ENCODE measurements at places on chromosomes 16 and 17. TPM values are rescaled to one million over a fixed set of nuclear protein-coding genes. Genes with fewer than 3 reads are reported as not detected.

GRCh38 chr17:32626379-32626791 is 139.6 kb downstream of the CDK5R1 start:
- no peaks in the 10 kb centered on the region for H3K27me3 ChIP-seq
- peaks cover 24% of the 10 kb centered on the region for H3K4me1 ChIP-seq
- no peak overlapping the region for H3K27ac ChIP-seq
- no peak overlapping the region for H3K4me3 ChIP-seq
- no peak for DNase-seq
- no peaks in the 10 kb centered on the region for H3K36me3 ChIP-seq

DNA sequence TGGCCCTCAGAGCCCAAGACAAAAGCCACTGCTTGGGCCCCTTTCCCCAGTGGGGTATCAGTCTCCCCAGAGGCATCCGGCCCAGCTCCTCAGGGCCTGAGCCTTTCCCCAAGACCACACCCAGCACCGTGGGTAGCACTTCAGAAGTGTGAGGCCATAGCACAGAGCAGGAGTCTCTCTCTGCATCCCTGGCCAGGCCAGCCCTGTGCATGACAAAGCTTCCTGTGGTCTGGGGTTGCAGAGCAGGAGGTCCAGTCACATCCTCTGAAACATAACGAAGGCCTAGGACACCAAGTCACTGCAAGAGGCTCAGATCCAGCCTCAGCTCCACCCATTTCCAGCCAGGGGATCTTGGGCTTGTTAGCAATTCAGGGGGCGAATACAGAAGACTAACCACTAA is 56.8 kb upstream of the ZNF423 start:
- no peak overlapping the region for H3K27ac ChIP-seq
- no peaks in the 10 kb centered on the region for H3K4me1 ChIP-seq
- no peaks in the 10 kb centered on the region for H3K27me3 ChIP-seq
- no peak overlapping the region for H3K4me3 ChIP-seq
- DNase-seq = no peak

DNA sequence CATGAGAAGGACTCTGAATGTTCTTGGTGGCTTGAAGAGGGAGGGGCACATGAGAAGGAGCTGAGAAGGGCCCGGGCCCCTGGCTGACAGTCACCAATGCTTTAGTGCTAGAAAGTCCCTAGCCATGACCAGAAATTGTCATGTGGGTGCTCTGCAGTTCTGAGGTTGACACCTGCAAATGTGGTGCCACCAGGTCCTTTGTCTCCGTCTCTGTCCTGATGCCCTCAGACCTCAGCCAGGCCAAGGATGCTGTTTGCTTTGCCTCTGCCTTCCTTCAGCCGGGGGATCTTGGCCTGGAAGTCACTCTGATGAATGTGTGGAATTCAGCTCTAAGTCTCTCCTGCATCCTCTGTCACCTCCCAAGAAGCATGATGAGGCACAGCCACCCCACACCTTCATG is 63.6 kb downstream of the TNFRSF13B start:
- no peaks in the 10 kb centered on the region for H3K36me3 ChIP-seq
- H3K4me3 ChIP-seq = no peak overlapping the region
- H3K4me1 ChIP-seq = no peaks in the 10 kb centered on the region
- H3K27ac ChIP-seq = no peak overlapping the region

The IL21R gene
- total RNA-seq = not detected

- H3K27me3 ChIP-seq = no peaks in the 10 kb centered on the region
- H3K36me3 ChIP-seq = peaks cover 21% of the 10 kb centered on the region
- H3K27ac ChIP-seq = no peak overlapping the region
- H3K4me1 ChIP-seq = no peaks in the 10 kb centered on the region
- no peak overlapping the region for H3K4me3 ChIP-seq
- no peak for DNase-seq
Observed at GRCh38 chr17:37261286-37261685, 114.5 kb upstream of the C17orf78 start.

The CCL16 gene
- total RNA-seq = not detected

GRCh38 chr17:71330099-71330375 is 790.8 kb upstream of the SOX9 start:
- peaks cover 3% of the 10 kb centered on the region for H3K4me1 ChIP-seq
- H3K36me3 ChIP-seq = no peaks in the 10 kb centered on the region
- no peak overlapping the region for H3K27ac ChIP-seq
- H3K4me3 ChIP-seq = no peak overlapping the region
- DNase-seq = no peak

GRCh38 chr16:87626401-87626800 is 24.1 kb downstream of the JPH3 start:
- DNase-seq = no peak
- no peaks in the 10 kb centered on the region for H3K36me3 ChIP-seq
- H3K4me1 ChIP-seq = no peaks in the 10 kb centered on the region
- H3K4me3 ChIP-seq = no peak overlapping the region
- no peaks in the 10 kb centered on the region for H3K27me3 ChIP-seq

- no peaks in the 10 kb centered on the region for H3K27me3 ChIP-seq
- H3K27ac ChIP-seq = peak overlapping the region; percentile 82
- peak overlapping the region; percentile 25 for H3K4me3 ChIP-seq
- H3K4me1 ChIP-seq = peaks cover 69% of the 10 kb centered on the region
- DNase-seq = peak; percentile 89
Observed at GRCh38 chr17:40110026-40110845, 9.8 kb upstream of the NR1D1 start.

DNA sequence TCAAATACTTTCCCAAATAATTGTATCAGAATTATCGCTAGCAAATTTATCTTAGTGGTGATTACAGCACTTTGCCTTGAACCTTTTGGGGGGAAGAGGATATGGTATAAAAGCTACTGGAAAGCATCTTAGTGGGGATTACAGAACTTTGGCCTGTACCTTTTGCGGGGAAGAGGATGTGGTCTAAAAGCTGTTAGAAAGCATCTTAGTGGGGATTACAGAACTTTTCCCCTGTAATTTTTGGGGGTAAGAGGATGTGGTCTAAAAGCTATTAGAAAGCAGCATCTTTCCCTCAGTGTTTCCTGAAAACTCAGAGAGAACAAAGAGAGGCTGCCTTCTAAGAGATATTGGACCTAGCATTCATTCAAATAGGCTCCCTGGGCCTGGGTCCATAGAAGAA is 4.1 kb downstream of the SLFN12 start:
- H3K4me3 ChIP-seq = no peak overlapping the region
- H3K36me3 ChIP-seq = no peaks in the 10 kb centered on the region
- H3K27ac ChIP-seq = no peak overlapping the region
- no peak for DNase-seq
- H3K4me1 ChIP-seq = peaks cover 4% of the 10 kb centered on the region
- H3K27me3 ChIP-seq = no peaks in the 10 kb centered on the region

DNA sequence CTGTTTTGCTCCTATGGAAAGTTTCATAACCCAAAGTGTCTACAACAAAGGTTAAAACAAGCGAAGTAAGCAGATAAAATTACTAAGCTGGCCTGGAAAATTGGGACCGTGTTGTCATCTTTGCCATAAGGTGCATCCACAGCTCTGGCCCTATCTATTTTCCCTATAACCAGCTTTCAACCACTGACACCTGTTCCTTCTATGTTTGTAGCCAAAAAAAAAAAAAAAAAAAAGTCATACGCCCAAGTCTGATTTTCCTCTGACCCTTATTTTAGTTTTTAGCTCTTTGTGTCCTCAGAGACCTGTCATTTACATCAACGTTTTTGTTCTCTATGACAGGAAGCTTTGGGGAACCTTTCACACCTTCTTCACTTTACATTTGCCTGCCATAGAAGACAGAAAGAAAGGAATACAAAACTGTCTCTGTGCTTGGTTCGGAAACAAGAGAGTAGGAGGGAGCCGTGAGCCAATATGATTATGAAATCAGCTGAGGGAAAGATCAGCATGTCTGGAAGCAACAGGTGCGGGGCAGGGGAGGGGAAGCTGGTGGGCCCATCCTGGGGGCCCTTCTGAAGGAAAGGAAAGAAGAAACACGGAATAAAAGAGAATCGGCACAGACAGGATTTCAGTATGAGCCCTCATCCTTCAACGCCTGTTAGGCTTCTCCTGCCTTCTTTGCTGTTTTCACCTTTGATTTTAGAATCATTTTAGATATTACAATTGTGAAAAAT is 8.5 kb downstream of the HS3ST3A1 start:
- no peak overlapping the region for H3K27ac ChIP-seq
- no peak overlapping the region for H3K4me3 ChIP-seq

The MIF4GD gene
- total RNA-seq = 27.5 TPM

The TBC1D3H gene
- not detected for total RNA-seq

The AOC3 gene
- not detected for total RNA-seq
